Right renal pelvis (tissue), 4 donors: ENCODE measurements at places on chromosomes 16 and 17. TPM values are rescaled to one million over a fixed set of nuclear protein-coding genes. Genes with fewer than 3 reads are reported as not detected.

DNA sequence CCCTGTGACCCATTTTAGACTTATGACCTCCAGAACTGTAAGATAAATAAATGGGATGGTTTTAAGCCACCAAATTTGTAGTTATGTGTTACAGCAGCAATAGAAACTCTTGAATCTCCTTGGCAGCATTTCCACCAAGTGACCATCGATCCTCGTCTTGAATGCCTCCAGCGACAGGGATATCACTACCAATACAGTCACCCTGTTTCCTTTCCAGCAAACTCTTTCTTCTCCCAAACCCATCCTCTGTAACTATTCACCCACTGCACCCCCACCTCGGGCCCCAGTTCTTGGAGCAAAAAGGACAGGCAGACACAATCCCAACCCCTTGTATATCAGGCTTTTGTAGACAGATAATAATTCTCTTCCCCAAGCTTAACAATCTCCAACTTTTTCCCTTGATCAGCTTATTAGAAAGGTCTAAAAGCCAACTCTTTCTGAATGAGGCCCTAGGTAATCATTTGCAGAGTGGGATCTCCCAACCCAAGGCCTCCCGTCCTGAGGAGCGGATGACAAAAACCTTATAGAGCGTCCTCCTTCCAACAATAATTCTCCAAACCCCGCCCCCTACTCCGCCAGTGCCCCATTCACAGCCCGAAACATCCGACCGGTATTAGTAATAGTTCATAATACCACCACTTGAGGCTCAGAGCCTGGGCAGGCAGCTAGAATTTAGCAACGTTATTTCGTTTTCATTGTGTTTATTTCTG lies 14.7 kb upstream of the PLLP start:
- no peak for DNase-seq

GRCh38 chr16:89099905-89100304 lies 6.3 kb downstream of the ACSF3 start:
- no peak for DNase-seq

The TP53TG3B gene
- polyA plus RNA-seq = not detected

GRCh38 chr17:83176623-83177583 lies 97.5 kb downstream of the METRNL start:
- no peak for DNase-seq

The CFAP119 gene
- 7.7 TPM for polyA plus RNA-seq

- DNase-seq = no peak
Measured at GRCh38 chr17:41539979-41540701, 12.0 kb upstream of the KRT19 start.

The OR3A3 gene
- polyA plus RNA-seq = 0.06 TPM

The HYDIN gene
- 13.1 TPM for polyA plus RNA-seq

DNA sequence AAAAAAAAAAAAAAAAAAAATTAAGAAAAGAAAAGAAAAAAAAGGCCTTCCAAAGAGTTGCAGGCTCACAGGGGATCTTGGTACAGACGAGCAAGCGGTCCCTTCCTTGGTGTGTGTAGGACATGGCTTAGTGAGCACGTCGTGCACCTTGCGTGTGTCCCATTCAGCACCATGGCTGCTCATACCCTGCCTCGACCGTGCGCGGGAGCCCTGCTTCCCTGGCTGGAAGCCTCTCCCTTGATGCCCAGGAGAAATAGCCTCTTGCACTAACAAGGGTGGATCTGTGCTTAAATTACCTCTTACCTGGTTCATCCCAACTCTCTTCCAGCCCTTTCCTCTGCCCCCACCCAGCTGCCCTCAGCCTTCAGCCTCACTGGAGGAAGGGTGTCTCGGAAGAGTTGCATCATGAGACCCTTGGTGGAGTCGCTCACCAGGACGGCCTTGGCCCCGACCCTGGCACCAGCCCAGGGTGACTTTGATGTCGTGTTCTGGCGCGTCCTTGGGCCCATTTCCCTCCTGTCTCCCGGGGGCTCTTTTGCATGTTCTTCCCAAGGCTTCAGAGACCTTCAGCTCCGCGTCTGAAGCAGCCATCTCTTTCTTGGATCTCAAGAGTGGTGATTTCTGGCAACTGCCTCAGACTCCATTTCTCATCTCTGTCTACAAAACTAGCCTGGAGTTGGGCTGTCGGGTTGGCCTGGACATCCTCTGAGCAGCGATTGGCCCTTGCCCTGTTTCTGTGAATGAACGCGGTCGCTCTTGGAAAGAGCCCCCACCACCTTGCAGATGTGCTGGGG lies 127.2 kb downstream of the CMIP start:
- no peak for DNase-seq

The MYO1C gene
- 68.6 TPM for polyA plus RNA-seq

The MYO15A gene
- 2.9 TPM for polyA plus RNA-seq

The BRIP1 gene
- polyA plus RNA-seq = 11.3 TPM

The SULT1A3 gene
- polyA plus RNA-seq = 9.3 TPM

DNA sequence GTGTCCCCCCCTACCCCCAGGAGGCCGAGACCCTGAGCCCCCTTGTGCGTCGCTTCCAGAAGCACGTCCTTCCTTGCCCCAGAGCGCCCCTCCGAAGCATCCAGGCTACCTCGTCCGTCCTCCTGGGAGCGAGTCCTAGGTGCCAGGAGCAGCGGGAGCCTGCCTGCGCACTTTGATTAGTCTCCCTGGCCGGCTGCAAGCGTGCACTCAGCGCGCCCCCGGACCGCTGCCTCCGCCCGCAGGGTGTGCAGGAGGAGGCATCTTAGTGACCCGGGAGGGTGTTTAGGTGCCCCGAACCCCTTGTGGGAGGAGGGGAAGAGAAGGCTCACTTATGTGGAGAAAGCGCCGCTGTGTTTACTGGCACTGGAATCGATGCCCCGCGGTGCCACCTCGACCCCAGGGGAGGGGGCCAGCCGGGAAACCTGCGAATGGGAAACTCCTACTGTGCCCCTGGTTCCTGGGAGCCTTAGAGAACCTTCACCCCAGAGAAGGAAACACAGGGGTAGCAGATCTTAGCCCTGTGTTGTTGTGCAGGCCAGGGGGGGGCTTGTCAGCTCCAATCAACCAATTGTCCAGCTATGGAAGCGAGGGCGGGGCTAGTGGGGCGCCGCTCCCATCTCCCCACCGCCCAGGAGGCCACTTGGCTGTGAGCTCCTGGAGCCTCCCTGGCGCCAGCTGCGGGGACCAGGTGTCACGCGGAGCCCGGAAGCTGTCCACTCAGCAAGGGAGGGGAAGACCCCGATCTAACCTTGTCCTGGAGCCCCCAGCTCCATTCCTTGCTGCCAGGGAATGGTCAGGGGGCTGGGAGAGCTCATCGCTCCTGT lies 922.8 kb upstream of the EEF2KMT start:
- DNase-seq = no peak
